ENCODE measurements at places on chromosomes 7 and 10.

DNA sequence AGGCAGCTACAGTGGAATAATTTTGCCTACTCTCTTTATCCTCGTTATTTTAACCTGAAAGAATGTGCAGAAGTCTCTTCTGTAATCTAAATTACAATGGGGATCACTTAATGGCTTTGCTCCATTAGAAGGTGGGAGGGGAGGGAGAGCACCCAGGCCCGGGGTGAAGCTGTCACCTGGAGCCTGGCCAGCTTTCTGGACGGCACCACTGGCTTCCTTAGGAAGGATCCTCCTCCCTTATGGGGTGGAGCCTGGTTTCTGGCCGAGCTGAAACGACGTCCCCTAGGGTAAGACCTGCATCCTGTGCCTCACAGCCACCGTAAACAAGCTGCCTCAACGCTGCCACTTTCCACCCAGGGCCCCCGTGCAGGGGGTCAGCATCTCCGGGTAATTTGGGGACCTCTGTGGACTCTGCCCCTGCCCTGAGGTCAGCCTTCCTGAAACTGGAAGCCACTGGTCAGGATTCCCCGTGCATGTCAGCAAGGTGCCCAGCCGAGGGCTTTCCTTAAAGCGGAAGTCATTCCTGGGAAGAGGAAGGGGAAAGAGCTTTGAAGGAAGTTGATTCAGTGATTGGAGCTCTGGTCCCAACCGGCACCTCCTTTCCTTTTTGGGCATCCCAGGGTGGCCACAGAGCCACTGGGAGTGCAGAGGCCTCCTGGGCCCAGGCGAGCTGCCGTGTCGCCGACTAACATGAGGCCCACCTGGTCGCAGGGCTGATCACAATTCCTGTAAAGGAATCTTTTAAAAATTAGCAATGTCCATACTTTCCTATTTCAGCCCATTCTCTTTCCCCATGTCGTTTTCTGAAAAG is 569.1 kb downstream of the DNAJB6 start:
- DNase-seq, result no peak

- no peak for DNase-seq
These were observed 109.5 kb upstream of the SHH start for GRCh38 chr7:155921804-155922066.

GRCh38 chr7:103539875-103540274 is 93.9 kb upstream of the SLC26A5 start:
- no peak for DNase-seq

GRCh38 chr7:149459201-149459539 is 1.7 kb downstream of the ZNF777 start:
- no peak for DNase-seq

DNA sequence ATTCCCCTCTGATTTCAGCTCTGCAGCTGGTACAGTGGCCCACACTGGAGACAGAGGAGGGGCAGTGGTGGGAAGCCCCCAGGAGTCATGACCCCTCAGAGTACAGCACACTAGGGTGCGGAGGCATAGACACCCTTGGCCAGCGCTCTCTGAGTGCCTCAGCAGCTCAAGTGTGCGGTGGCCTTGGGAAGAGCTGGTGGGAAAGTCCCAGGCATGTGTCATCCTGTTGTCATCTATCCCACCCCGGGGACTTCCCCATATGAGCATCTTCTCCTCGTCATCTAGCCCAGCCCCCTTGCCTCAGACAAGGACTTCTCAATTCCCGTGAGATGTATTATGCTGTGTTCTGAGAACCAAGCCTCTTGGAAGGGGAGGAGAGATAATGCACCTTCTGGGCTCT is 15.6 kb upstream of the PPIF start:
- DNase-seq, result peak; percentile 90

DNA sequence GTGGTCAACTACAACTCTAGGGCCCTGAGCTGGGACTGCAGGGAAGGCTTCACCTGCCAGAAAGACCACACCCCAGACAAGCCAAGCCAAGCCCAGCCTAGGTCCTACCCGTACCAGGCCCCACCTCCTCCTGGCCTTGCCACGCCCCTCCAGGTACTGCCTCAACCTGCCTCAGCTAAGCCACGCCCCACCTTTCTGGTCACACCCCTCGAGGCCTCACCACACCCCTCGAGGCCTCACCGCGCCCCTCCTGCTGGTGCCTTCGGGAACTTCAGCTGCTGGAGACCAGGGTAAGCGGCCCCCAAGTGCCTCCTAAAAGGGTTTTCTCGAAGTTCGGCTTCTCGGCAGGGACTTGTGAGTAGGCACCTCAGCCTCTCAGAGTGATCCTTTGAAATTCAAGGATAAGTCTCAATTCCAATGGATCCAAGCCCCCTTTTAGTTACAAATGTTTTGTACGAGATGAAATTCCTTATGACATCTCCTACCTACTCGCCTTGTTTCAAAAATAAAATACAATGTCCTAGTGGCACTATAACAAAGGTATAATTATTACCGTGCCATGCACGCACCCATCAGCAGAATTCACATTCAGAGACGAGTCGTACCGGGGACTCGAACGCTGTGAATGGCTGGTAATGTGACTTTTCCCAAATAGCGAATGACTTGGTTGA is 171.2 kb downstream of the ARHGAP21 start:
- DNase-seq, result peak; percentile 48

DNA sequence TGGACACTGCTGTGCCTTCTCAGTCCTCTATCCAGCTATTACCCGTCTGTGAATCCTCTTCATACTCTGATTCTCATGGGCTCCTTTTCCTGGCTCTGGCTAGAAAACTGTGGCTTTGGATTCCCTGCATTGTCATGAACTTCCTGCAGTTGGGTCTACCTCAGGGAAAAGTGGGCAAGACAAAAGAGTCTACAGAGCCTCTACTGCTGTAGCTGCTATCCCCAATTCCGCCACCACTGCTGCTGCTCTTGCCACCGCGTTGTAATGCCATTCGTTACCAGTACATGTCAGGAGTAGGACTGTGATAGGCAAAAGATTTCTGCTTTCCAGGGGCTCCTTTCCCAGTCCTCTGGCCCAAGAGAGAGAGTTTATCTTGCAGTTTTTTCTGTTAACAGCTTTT is 23.9 kb upstream of the PPP1R17 start:
- DNase-seq, result no peak

DNA sequence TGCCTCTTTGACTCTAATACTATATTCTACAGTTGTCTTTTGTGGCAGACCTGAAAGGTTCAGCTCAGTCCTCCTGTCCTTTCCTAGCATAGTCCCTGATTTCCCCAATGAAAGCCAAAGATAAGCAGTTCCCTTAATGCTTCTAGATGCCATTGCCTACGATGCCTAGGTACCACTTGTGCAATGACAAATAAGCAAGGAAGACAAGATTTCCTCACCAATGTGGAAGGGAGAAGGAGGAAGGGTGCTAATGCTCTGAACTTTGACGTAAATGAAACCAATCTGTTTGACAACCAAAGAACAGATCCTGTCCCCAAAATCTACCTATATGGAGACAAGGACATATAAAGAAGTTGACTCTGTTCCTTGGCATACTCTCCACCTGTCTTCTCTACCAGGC is 393.3 kb downstream of the KCNMA1 start:
- DNase-seq, result no peak

DNA sequence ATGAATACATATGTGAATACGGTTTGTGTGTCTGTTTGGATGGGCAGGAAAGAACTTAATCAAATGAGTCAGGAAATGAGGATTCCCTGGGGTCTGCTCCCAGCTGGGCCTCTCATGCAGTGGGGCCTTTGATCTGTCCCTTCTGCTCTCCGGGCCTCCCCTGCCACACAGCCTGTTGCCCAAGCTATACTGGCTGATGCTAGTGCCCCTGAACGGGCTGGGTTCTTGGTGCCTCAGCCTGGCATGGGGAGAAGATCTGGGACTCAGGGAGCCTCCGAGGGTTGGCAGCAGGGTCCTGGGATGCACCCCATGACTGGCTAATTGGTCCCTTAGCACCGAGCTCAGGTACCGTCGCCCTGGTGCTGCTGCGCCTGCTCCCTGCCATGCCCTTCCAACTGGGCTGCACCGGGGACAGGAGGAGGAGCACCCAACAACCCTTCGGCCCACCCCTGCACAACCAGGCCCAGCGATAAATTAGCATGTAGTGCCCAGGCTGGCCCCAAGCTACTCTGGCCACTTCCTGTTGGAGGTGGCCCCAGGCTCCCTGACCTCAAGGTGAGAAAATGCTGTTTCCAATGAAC is 59.9 kb upstream of the DUSP5 start:
- DNase-seq, result no peak

DNA sequence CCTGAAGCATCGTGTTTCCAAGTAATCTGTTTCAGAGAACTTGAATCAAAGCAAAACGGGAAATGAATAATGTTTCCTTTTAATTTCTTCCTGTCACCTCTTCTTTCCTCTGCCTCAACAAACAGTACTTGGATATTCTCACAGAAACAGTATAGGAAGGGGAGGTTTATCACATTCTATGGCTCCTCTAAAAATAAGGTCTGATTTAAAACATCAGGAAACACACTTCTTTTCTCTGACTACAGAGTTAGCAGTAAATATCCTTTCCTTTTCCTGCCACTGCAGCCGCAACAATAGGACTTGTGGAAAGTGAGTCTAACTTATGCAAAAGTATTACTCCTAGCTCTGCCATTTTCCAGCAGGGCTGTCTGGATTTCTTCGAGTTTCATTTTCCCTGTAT is 62.3 kb downstream of the CH25H start:
- DNase-seq, result no peak

DNA sequence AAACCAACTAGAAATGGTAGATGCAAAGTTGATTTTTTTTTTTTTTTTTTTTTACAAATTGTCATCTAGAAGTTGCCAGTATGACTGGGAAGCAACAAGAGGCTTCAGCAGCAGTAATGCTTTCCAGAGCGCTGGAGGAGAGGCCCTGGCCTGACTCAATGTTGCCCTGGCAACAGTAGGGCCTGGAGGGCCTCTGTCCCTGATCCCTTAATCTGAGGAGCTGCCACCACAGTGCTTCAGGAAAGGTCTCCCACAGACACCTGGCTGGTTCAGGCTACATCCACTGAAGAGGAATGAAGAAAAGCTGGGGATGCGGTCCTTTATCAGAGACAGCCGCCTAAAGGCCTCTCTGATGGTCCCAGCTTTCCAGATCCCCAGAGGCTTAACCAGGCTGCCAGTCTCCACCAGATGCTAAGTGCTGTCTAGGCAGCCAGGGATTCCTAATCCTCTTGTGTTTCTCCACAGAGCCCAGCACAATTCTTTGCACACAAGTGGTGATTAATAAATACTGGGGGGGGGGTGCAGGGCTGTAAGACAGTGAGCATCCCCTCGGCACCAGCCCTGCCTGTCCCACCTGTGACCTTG is 33.7 kb downstream of the ZNF777 start:
- no peak for DNase-seq

- DNase-seq, result no peak
These were observed 95.8 kb downstream of the CLEC2L start for GRCh38 chr7:139619367-139619657.

DNA sequence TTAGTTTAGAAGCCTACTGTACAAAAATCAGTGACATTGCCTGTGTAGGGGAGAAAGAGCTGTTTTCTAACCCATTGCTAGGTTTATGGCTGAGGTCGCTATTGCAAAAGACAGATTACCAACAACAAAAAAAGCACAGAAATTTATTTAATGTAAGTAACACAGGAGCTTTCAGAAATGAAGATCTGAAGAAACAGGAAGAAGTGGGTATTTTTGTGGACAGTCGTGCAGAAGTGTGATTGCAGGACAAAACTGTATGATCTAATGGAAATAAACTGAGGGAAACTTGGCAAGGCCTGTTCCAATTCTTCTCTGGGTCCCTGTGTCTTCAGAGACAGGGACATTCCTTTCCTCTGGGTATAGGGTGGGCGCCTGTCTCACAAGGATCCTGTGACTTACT is 87.4 kb downstream of the APBB1IP start:
- no peak for DNase-seq

DNA sequence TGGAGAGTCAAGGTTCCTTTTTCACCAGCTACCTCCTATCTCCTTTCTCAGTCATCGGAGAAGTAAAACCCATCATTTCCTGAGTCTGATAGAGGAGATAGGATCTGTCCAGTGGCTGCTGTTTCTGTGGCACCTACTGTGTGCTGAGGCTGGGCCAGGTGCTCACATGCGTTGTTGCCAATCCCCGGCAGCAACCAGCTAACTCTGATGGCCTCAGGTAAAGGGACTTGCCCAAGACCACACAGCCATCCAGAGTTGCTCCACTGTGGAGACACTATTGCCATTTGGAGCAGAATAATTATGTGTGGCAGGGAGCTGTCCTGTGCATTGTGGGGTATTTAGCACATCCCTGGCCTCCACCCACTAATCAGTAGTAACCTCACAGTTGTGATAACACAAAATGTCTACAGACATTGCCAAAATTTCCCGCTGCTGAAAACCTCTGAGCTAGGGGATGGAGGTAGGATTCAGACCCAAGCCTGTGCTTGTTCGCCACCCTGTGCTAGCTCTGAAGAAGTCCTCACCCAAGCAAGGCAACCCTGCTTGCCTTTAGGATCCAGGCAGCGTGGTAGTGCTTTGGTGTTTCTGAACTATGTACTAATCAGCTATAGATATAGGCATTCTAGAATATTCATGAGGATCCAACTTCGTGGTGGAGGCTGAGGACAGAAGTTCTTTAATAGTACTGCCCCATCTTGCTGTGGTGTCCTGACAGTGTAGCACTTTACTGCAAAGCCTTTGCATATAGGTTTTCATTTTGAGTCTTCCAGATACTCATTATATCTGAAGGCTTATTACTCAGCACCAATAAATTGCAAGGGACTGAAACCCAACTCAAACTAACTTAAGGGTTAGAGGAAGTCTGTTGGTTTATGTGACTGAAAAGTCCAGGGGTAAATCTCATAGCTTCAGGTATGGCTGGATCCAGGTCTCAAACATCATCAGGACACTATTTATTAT is 164.6 kb downstream of the GRK5 start:
- DNase-seq, result peak; percentile 56

- DNase-seq, result no peak
These were observed 99.1 kb upstream of the SEC61G start for GRCh38 chr7:54858008-54858692.

DNA sequence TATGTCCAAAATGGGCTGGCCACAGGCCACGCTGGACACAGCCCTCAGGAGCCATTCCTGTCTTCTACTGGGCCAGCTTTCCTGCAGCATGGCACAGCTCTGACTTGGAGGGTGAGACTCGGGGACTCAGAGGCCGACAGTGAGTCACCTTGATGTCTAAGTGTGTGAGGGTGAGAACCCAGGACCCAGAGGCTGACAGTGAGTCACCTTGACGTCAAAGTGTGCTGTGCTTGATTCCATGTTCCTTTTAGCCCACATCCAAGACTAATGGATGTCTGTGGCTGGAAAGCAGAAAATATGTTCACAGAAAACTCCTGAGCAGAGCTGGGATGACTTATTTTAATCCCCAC is 6.0 kb upstream of the FAM170B start:
- DNase-seq, result no peak

GRCh38 chr10:67771200-67771599 is 66.8 kb downstream of the DNAJC12 start:
- peak; percentile 38 for DNase-seq
